Neural crest cell (in vitro differentiated cells): ENCODE measurements at places on chromosomes 11 and 22. TPM values are rescaled to one million over a fixed set of nuclear protein-coding genes. Genes with fewer than 3 reads are reported as not detected.

C22orf42 gene
- not detected in 2 replicates for total RNA-seq

ISX gene
- total RNA-seq, result not detected in 2 replicates

ZBTB3 gene
- total RNA-seq, result 11.5 and 16.1 TPM in 2 replicates

MS4A7 gene
- total RNA-seq, result not detected in 2 replicates

SCGB1D4 gene
- total RNA-seq, result not detected in 2 replicates

C11orf16 gene
- not detected in 2 replicates for total RNA-seq

SLC22A25 gene
- total RNA-seq, result not detected in 2 replicates

- DNase-seq, result no peak
- no peak overlapping the region for H3K4me3 ChIP-seq
- H3K27me3 ChIP-seq, result no peaks in the 10 kb centered on the region
- no peak overlapping the region for H3K27ac ChIP-seq
- peaks cover 33% of the 10 kb centered on the region for H3K36me3 ChIP-seq
Measured at GRCh38 chr11:134098566-134099184, 29.8 kb downstream of the JAM3 start.

DNA sequence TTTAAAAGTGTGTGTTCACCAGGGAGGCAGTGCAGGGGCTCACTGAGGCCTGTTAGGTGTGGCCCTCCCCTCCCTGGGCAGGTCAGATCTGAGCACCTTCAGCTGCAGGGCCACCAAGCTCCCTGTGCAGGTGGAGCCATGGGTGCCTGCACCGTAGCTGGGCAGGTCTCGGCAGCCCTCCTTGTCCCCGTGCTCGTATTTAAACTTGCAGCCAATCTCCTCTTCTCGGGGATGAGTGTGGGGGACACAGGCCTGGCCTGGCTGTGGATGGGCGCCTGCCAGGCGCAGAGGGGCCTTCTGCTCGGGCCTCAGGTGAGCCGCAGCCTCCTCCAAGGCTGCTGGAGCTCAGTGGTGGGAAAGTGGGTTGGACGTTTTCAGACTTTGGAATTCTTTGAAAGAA is 19.1 kb downstream of the PHRF1 start:
- H3K4me3 ChIP-seq, result no peak overlapping the region
- no peaks in the 10 kb centered on the region for H3K27me3 ChIP-seq
- peaks cover 7% of the 10 kb centered on the region for H3K36me3 ChIP-seq
- no peaks in the 10 kb centered on the region for H3K4me1 ChIP-seq
- no peak for DNase-seq

GRCh38 chr11:7098235-7098832 is 9.5 kb downstream of the RBMXL2 start:
- peaks cover 70% of the 10 kb centered on the region for H3K27me3 ChIP-seq
- H3K27ac ChIP-seq, result no peak overlapping the region
- no peak for DNase-seq

GRCh38 chr11:64313491-64314145 is 3.7 kb downstream of the TRMT112 start:
- no peak overlapping the region for H3K27ac ChIP-seq
- H3K36me3 ChIP-seq, result no peaks in the 10 kb centered on the region
- DNase-seq, result no peak

- DNase-seq, result no peak
- peaks cover 24% of the 10 kb centered on the region for H3K36me3 ChIP-seq
- H3K27me3 ChIP-seq, result peaks cover 3% of the 10 kb centered on the region
- peak overlapping the region; percentile 35 for H3K27ac ChIP-seq
- H3K4me3 ChIP-seq, result peak overlapping the region; percentile 93
Measured at GRCh38 chr22:41831383-41831782, 1.5 kb upstream of the SREBF2 start.

DNA sequence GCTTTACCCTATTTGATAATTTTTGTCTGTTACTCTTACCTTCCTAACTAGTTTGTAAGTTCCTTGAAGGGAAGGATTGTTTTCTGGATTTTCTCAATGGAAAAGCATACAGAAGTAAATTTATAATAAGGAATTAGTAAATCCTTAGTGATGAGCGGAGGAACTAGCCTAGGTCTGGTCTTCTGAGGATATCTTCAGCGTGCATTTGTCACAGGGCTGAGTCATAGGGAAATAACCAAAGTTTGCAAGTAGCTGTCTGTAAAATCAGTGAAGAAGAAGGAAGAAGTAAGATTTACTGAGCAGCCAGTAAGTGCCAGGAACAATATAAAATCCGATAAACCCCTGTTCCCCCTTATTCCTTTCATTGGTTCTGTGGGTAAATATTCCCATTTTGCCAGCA is 162.7 kb upstream of the SORL1-AS1 start:
- peaks cover 15% of the 10 kb centered on the region for H3K36me3 ChIP-seq
- peaks cover 4% of the 10 kb centered on the region for H3K4me1 ChIP-seq
- no peak overlapping the region for H3K4me3 ChIP-seq
- no peaks in the 10 kb centered on the region for H3K27me3 ChIP-seq
- no peak for DNase-seq

- no peak overlapping the region for H3K4me3 ChIP-seq
- H3K27ac ChIP-seq, result no peak overlapping the region
- no peak for DNase-seq
- H3K27me3 ChIP-seq, result peaks cover 32% of the 10 kb centered on the region
Measured at GRCh38 chr22:26047920-26048319, 121.3 kb upstream of the SEZ6L start.

- DNase-seq, result no peak
- H3K4me3 ChIP-seq, result no peak overlapping the region
- no peaks in the 10 kb centered on the region for H3K4me1 ChIP-seq
- peak overlapping the region; percentile 27 for H3K27ac ChIP-seq
Measured at GRCh38 chr11:35367491-35367890, 51.9 kb downstream of the SLC1A2 start.

DNA sequence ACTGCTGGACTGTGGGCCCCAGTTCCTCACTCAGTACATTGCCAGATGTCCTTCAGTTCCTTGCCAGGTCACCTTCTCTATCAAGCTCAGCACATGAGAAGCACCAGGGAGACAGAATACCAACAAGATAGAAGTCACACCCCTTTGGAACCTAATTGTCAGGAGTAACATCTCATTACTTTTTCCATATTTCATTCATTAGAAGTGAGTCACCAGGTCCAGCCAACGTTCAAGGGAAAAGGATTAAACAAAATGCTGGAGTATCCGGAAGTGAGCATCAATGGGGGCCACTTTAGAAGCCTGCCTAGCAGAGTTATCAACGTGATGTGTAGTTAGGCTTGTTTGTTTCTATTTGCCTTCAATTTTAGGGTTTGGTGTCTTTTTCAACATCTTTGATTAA is 569.3 kb downstream of the MIAT start:
- no peaks in the 10 kb centered on the region for H3K36me3 ChIP-seq
- H3K27me3 ChIP-seq, result no peaks in the 10 kb centered on the region
- H3K4me1 ChIP-seq, result no peaks in the 10 kb centered on the region
- H3K27ac ChIP-seq, result no peak overlapping the region
- no peak for DNase-seq

GRCh38 chr11:46417711-46418110 is 26.1 kb upstream of the CHRM4 start:
- H3K4me3 ChIP-seq, result no peak overlapping the region
- peaks cover 13% of the 10 kb centered on the region for H3K4me1 ChIP-seq
- peaks cover 12% of the 10 kb centered on the region for H3K36me3 ChIP-seq
- peak overlapping the region; percentile 53 for H3K27ac ChIP-seq

GRCh38 chr11:121800731-121801393 is 315.2 kb downstream of the BLID start:
- peaks cover 4% of the 10 kb centered on the region for H3K36me3 ChIP-seq
- DNase-seq, result no peak
- H3K27me3 ChIP-seq, result no peaks in the 10 kb centered on the region

GRCh38 chr11:72220696-72221363 is 3.7 kb upstream of the INPPL1 start:
- no peak overlapping the region for H3K27ac ChIP-seq
- no peaks in the 10 kb centered on the region for H3K36me3 ChIP-seq
- no peak for DNase-seq
- H3K4me1 ChIP-seq, result peaks cover 19% of the 10 kb centered on the region

GRCh38 chr11:133224271-133224670 is 308.0 kb downstream of the OPCML start:
- no peak for DNase-seq
- H3K36me3 ChIP-seq, result no peaks in the 10 kb centered on the region
- no peaks in the 10 kb centered on the region for H3K27me3 ChIP-seq
- no peak overlapping the region for H3K4me3 ChIP-seq

DNA sequence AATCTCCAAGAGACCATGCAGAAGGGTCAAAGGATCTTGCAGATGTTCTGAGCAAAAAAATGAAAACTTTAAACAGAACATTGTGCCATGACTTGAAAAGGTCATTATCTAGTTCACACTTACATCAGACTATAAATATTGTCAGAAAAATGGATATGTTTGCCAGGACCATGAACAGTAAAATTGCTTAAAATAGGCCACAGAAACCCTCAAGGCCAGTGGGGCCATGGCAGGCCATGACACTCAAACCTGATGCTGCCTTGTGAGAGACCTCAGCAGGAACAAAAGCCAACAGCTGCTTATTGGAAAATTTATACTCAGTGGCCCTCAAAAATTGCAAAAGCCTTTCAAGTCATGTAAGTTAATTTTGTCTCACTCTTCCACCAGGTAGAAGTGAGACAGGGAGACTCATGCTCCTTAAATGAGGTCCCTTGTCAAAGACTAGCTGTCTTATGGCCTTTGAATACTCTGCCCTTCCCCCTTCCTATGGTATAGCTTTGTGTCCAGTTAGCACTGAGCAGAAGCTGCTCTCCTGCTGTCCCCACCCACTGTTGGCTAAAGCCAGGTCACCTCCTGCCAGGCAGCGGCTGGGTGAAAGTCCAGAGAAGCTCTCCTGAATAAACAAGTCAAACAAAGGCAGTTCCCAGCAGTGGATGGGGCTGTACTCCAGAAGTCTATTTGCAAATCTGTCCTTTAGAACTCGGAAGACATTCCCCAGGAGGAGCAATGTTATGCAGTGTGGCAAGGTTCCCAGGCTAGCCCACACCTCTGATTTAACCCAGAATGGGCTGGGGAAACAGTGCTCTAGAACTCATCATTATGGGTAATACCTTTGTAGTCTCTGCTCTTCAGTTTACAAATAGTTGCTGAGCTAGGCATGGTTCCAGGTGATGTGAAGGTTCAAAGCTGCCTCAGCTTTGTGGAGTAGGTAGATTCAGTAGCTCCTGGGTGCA is 21.4 kb downstream of the ADM start:
- no peak for DNase-seq
- H3K27ac ChIP-seq, result peak overlapping the region; percentile 30
- H3K27me3 ChIP-seq, result no peaks in the 10 kb centered on the region

DNA sequence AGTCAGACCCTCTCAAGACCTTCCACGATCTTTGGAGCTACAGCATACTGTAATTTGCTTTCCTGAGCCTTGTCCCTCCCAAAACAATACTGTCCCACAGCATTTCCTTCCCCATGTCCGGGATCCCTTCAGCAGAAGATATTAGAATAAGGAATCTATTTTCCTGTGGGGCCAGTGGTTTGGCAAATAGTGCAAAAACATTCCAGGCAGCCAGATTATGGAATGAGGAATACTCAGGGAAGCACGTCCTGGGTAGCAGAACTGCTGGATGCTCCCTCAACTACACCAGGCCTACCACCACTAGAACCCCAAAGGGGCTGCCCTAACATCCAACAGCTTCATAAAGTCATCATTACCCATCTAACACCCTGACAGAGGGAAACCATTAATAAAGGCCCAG is 61.5 kb downstream of the AAMDC start:
- no peaks in the 10 kb centered on the region for H3K4me1 ChIP-seq
- no peak overlapping the region for H3K4me3 ChIP-seq
- no peak for DNase-seq
- peaks cover 9% of the 10 kb centered on the region for H3K36me3 ChIP-seq
- H3K27ac ChIP-seq, result no peak overlapping the region

- no peak overlapping the region for H3K27ac ChIP-seq
- DNase-seq, result no peak
- no peaks in the 10 kb centered on the region for H3K36me3 ChIP-seq
- H3K27me3 ChIP-seq, result peaks cover 14% of the 10 kb centered on the region
- peaks cover 30% of the 10 kb centered on the region for H3K4me1 ChIP-seq
Measured at GRCh38 chr11:120606211-120607010, 94.9 kb downstream of the GRIK4 start.

DNA sequence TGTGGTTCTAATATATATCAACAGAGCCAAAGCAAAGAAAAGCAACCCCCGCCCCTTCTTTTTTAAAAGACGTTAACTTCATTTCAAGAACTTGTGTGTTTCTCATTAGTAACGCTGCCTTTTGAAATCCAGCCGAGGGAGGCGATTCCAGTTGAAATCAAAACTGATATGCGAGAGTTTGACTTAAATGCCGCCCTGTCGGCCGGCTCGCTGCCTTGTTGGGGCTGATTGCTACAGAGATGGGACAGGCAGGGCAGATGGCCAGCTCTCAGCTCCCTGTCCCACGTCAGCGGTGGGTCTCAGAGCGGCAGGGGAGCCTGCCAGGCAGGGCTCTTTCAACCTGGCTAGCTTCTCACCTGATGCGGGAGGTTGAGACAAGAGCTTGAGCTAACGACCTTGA is 51.9 kb upstream of the ALX4 start:
- peaks cover 3% of the 10 kb centered on the region for H3K4me1 ChIP-seq
- H3K27me3 ChIP-seq, result peaks cover 4% of the 10 kb centered on the region
- no peak overlapping the region for H3K27ac ChIP-seq

DNA sequence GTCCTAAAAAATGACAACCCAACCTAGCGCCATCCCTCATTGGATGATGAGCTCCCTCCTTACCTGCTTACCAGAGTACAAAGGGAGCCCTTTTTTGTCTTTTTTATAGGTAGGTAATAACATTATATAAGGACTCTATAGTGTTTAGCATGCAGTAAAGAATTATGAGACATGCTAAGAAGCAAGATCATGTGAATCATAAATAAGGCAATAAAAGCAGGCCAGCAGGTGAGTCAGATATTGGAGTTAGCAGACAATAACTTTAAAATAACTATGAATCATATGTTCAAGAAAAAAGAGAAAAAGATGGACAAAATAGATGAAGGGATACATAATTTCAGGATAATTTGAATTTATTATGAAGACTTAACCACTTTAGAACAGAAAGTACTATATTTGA is 81.5 kb downstream of the GRK3 start:
- no peak for DNase-seq
- H3K36me3 ChIP-seq, result peaks cover 5% of the 10 kb centered on the region
- H3K27me3 ChIP-seq, result no peaks in the 10 kb centered on the region
- H3K4me3 ChIP-seq, result no peak overlapping the region

- H3K27ac ChIP-seq, result no peak overlapping the region
- no peaks in the 10 kb centered on the region for H3K27me3 ChIP-seq
- peaks cover 13% of the 10 kb centered on the region for H3K36me3 ChIP-seq
- H3K4me3 ChIP-seq, result peak overlapping the region; percentile 67
- no peak for DNase-seq
Measured at GRCh38 chr22:42584364-42584940, 30.2 kb downstream of the POLDIP3 start.

DNA sequence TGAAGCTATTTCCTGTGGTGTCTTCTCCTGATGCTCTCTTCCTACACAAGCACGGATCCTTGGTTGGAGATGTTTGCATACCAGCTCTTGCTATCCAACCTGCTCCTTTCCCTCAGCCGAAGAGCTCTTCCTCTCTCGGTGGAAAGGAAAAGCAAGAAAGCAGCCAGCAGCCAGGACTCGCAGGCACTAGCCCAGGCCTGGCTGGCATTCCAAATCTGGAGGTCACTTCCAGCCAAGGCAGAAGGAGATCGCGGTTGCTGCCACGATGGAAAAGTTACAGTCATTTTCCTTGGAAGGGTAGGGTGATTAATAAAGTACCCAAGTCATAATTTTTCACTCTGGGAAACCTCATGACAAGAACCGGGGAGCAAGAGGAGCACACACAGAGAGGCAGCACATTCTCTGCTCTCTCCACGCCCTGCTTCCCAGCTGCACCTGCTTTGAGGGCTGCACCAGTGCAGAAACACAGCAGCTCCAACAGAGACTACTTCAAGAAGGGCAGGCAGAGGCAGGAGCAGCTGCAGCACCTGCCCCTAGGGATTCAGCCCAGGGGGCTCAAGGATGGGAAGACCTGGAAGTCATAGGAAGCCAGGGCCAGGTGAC is 399.3 kb downstream of the CADM1 start:
- H3K27me3 ChIP-seq, result peaks cover 8% of the 10 kb centered on the region
- H3K4me1 ChIP-seq, result no peaks in the 10 kb centered on the region
- no peak overlapping the region for H3K27ac ChIP-seq
- no peaks in the 10 kb centered on the region for H3K36me3 ChIP-seq
